Adrenal gland (tissue), 19 donors: ENCODE measurements at places on chromosomes 4 and X. TPM values are rescaled to one million over a fixed set of nuclear protein-coding genes. Genes with fewer than 3 reads are reported as not detected.

Gene NLRP2B
- polyA plus RNA-seq = not detected

Gene NHSL2
- polyA plus RNA-seq = 1.3 TPM

Gene MAGEB1
- not detected for polyA plus RNA-seq

Gene MAGEA10
- polyA plus RNA-seq = not detected

Gene PDCL2
- not detected for polyA plus RNA-seq

Gene OTC
- 0.18 TPM for polyA plus RNA-seq

Gene IL2RG
- 4.3 TPM for polyA plus RNA-seq

Gene TRPC5OS
- polyA plus RNA-seq = 0.03 TPM

DNA sequence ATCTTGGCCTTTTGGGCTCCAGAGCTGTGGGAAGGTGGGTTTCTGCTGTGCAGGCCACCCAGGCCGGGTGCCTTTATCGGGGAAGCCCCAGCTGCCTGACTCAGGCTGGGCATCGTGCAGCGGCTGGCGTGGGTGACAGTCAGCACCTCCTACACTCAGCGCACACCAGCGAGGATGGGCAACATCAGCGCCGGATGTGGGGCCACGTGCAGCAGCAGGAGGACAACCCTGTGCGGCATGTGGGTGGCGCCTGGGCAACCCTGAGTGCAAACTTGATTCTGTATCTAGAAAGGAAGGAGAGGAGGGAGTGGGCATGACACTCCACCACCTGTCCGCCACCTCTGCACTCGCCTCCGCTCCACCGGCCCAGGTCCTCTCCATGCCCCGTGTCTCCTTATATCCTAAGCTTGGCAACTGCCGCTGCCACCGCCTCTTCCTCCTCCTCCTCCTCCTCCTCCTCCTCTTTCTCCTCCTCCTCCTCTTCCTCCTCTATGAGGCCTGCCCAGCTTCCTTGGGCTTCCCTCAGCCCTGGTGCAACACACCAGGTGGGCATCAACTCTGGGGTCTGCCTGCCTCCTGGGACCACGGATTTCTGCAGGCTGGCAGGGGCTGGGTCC is 107.4 kb upstream of the AFAP1 start:
- no peaks in the 10 kb centered on the region for H3K27me3 ChIP-seq
- H3K4me1 ChIP-seq = peaks cover 15% of the 10 kb centered on the region
- H3K27ac ChIP-seq = no peak overlapping the region
- no peak overlapping the region for H3K4me3 ChIP-seq

- peaks cover 9% of the 10 kb centered on the region for H3K27me3 ChIP-seq
- no peak overlapping the region for H3K4me3 ChIP-seq
- no peak overlapping the region for H3K27ac ChIP-seq
- no peak for DNase-seq
- no peaks in the 10 kb centered on the region for H3K36me3 ChIP-seq
These were observed 2.3 kb downstream of the NOX1 start for GRCh38 chrX:100871594-100872560.

GRCh38 chrX:101210630-101211029 is 9.0 kb upstream of the DRP2 start:
- no peaks in the 10 kb centered on the region for H3K27me3 ChIP-seq
- no peaks in the 10 kb centered on the region for H3K36me3 ChIP-seq
- H3K4me3 ChIP-seq = no peak overlapping the region

DNA sequence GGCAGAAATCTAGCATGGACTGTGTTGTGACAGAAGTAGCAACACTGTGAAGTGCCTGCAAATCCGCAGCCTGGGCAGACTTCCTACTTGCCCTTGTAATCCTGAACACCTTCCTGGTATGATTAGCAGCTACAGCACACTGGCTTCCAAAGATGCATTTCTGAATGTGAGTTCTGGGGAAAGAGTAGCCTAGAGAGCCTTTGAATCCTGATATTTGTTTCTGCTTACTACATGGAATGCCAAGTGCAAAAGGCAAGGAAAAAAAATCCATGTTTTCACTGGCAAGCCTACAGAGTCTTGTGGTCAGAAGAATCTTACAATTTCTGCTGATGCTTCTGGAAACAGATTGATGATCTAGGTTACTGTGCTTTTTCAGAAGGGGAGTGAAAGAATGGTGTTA is 223.7 kb downstream of the COL25A1 start:
- no peaks in the 10 kb centered on the region for H3K27me3 ChIP-seq
- no peaks in the 10 kb centered on the region for H3K36me3 ChIP-seq
- no peak overlapping the region for H3K27ac ChIP-seq
- no peak for DNase-seq
- H3K4me1 ChIP-seq = no peaks in the 10 kb centered on the region

DNA sequence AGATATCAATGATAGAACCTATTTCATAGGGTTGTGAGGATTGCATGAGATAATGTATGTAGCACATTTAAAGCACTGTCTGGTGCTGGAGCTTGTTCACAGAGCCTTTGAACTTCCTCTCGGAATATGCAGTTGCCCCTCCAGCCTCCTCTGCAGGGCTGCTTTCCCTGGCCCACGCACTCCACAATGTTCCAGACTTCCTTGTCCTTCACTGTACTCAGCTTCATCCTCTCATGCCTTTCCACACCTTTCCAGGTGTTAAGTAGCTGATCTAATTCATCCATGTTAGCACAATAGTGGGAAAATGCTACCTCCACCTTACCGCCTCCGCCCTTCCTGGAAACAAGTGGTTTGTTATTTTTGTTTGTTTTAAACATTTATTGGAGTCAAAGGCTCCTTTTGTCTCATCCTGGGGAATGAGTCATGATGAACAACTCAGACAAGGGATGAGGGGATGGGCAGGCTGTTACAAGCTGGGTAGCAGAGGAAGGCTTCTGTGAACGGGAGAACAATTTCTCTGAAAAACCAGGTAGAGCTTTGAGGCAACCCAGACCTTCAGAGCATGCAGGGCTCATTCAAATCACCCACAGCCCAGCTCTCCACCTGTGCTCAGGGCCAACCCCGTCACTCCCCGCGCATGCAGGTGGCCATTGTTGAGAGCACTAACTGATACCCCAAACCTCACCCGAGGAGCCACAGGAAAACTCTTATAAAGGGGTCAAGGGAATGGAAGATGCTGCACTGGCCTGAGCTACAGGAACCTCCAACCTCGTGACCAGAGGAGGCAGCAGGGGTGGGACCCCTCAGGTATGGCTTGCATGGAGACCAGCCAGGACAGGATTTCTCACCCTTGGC is 84.9 kb upstream of the TBL1X start:
- H3K4me3 ChIP-seq = no peak overlapping the region
- H3K27ac ChIP-seq = no peak overlapping the region
- no peaks in the 10 kb centered on the region for H3K36me3 ChIP-seq

DNA sequence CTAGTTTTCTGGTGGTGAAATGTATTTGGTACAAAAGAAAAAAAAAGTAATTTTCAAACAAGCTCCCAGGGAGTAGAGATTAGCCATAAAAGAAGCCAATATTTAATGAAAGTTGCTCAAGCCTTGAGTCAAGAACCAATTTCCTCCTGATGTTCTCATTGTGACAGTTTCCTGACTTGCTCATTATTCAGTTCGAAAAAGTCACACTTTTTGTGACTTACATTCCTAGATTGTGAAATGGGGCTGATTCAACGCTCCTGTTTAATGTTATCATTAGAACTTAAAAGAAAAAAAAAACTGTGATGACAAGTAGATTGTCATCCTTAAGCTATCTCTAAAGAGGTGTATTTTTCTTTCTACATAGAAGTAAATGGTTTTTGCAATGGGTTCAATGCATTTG is 122.6 kb upstream of the BMPR1B start:
- no peaks in the 10 kb centered on the region for H3K4me1 ChIP-seq
- peaks cover 4% of the 10 kb centered on the region for H3K36me3 ChIP-seq
- DNase-seq = no peak
- no peak overlapping the region for H3K4me3 ChIP-seq

GRCh38 chr4:18291981-18292380 is 270.4 kb upstream of the LCORL start:
- no peak for DNase-seq
- H3K27ac ChIP-seq = no peak overlapping the region
- H3K36me3 ChIP-seq = no peaks in the 10 kb centered on the region
- no peak overlapping the region for H3K4me3 ChIP-seq

GRCh38 chrX:74523870-74524735 is 90.3 kb downstream of the RLIM start:
- H3K27ac ChIP-seq = no peak overlapping the region
- no peaks in the 10 kb centered on the region for H3K36me3 ChIP-seq
- no peak overlapping the region for H3K4me3 ChIP-seq
- H3K4me1 ChIP-seq = peaks cover 11% of the 10 kb centered on the region
- peaks cover 8% of the 10 kb centered on the region for H3K27me3 ChIP-seq
- no peak for DNase-seq

GRCh38 chr4:148021686-148022085 is 289.8 kb downstream of the ARHGAP10 start:
- no peak for DNase-seq
- H3K36me3 ChIP-seq = no peaks in the 10 kb centered on the region
- H3K27me3 ChIP-seq = no peaks in the 10 kb centered on the region

GRCh38 chr4:3810111-3810680 is 44.0 kb downstream of the ADRA2C start:
- no peaks in the 10 kb centered on the region for H3K27me3 ChIP-seq
- H3K27ac ChIP-seq = no peak overlapping the region
- DNase-seq = no peak
- H3K4me1 ChIP-seq = no peaks in the 10 kb centered on the region
- H3K4me3 ChIP-seq = no peak overlapping the region

- peaks cover 8% of the 10 kb centered on the region for H3K27me3 ChIP-seq
- H3K36me3 ChIP-seq = no peaks in the 10 kb centered on the region
- no peak for DNase-seq
- no peak overlapping the region for H3K4me3 ChIP-seq
These were observed 9.7 kb upstream of the ADRA2C start for GRCh38 chr4:3756343-3757059.

DNA sequence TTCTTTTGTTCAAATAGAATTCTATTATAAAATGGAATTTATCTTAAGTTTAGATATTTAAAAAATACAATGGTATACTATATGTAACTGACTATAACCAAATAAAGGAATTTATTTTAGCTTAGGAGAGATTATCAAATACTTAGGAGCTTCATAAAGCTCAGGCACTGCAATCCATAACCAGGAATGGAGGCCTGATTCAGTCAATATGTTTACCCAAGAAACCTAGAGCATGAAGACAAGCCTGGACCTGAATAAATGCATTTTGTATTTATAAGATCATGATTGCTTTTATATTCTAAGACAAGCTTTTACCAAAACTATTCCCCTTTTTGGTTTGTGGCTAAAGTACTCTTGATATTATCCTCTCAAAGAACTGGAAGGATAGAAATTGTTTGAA is 742.6 kb downstream of the FAT4 start:
- H3K4me3 ChIP-seq = no peak overlapping the region
- no peaks in the 10 kb centered on the region for H3K27me3 ChIP-seq
- no peaks in the 10 kb centered on the region for H3K4me1 ChIP-seq
- no peak overlapping the region for H3K27ac ChIP-seq
- no peaks in the 10 kb centered on the region for H3K36me3 ChIP-seq

- H3K36me3 ChIP-seq = no peaks in the 10 kb centered on the region
- no peaks in the 10 kb centered on the region for H3K27me3 ChIP-seq
- H3K4me3 ChIP-seq = no peak overlapping the region
- no peak overlapping the region for H3K27ac ChIP-seq
These were observed 31.6 kb downstream of the SEPSECS start for GRCh38 chr4:25128671-25129070.

DNA sequence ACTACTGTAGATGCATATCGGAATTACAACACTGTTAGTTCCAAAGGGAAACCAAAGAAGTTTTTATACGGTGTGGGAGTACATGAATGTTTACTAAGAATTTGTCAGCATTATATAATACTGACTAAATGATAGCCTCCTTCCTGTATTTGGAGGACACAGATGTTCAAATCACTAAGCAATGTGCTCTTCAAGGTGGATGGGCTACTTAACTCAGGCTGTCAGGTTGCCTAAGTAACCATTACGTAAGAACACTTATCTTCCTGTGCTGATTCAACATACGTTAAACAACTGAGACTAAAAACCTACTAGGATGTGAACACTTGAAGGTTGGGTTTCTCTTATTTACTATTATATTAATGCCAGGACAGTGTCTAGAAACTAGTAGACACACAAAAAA is 81.9 kb upstream of the HPGD start:
- no peak overlapping the region for H3K27ac ChIP-seq
- peak; percentile 10 for DNase-seq
- H3K4me1 ChIP-seq = no peaks in the 10 kb centered on the region
- H3K4me3 ChIP-seq = no peak overlapping the region
- H3K27me3 ChIP-seq = no peaks in the 10 kb centered on the region

- no peak overlapping the region for H3K27ac ChIP-seq
- no peak for DNase-seq
- no peaks in the 10 kb centered on the region for H3K27me3 ChIP-seq
- H3K36me3 ChIP-seq = no peaks in the 10 kb centered on the region
- H3K4me3 ChIP-seq = no peak overlapping the region
- no peaks in the 10 kb centered on the region for H3K4me1 ChIP-seq
These were observed 11.5 kb downstream of the ETNPPL start for GRCh38 chr4:108751321-108751720.

GRCh38 chr4:72119946-72120345 is 88.1 kb downstream of the NPFFR2 start:
- H3K27ac ChIP-seq = no peak overlapping the region
- no peaks in the 10 kb centered on the region for H3K4me1 ChIP-seq
- H3K36me3 ChIP-seq = no peaks in the 10 kb centered on the region

GRCh38 chr4:75995727-75996126 is 5.0 kb upstream of the SDAD1 start:
- H3K27me3 ChIP-seq = no peaks in the 10 kb centered on the region
- DNase-seq = no peak
- no peak overlapping the region for H3K4me3 ChIP-seq
- no peaks in the 10 kb centered on the region for H3K4me1 ChIP-seq

- no peak overlapping the region for H3K4me3 ChIP-seq
- no peaks in the 10 kb centered on the region for H3K27me3 ChIP-seq
- DNase-seq = peak; percentile 35
- H3K36me3 ChIP-seq = no peaks in the 10 kb centered on the region
- H3K27ac ChIP-seq = no peak overlapping the region
These were observed 14.5 kb downstream of the CDS1 start for GRCh38 chr4:84597450-84597849.

GRCh38 chrX:119228512-119229252 is 7.4 kb upstream of the PGRMC1 start:
- H3K4me3 ChIP-seq = no peak overlapping the region
- no peaks in the 10 kb centered on the region for H3K27me3 ChIP-seq
- no peaks in the 10 kb centered on the region for H3K36me3 ChIP-seq

DNA sequence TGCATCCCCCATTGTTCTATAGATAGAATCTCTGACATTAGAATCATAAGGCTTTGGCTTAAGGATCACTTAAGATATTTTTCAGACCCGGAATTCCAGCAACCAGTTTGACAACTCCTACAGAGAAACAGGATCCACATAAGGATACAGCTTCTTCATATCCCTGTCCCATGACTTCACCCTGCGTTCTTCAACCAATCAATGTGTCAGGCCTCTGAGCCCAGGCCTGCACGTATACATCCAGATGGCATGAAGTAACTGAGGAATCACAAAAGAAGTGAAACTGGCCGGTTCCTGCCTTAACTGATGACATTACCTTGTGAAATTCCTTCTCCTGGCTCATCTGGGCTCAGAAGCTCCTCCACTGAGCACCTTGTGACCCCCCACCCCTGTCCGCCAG is 85.1 kb downstream of the MFAP3L start:
- H3K36me3 ChIP-seq = no peaks in the 10 kb centered on the region
- DNase-seq = no peak
- H3K4me1 ChIP-seq = no peaks in the 10 kb centered on the region
- H3K4me3 ChIP-seq = no peak overlapping the region
- no peak overlapping the region for H3K27ac ChIP-seq

GRCh38 chr4:76895619-76896018 is 2.3 kb downstream of the SOWAHB start:
- no peak overlapping the region for H3K27ac ChIP-seq
- no peak for DNase-seq
- no peaks in the 10 kb centered on the region for H3K36me3 ChIP-seq
- H3K27me3 ChIP-seq = peaks cover 35% of the 10 kb centered on the region
